Sciatic nerve (tissue), 2 donors: ENCODE measurements at places on chromosomes 7 and 10. TPM values are rescaled to one million over a fixed set of nuclear protein-coding genes. Genes with fewer than 3 reads are reported as not detected.
A peak's percentile ranks its signal among the peaks of the same experiment; 100 is the strongest.

- DNase-seq: no peak
Measured at GRCh38 chr7:128164955-128165670, 76.0 kb upstream of the LEP start.

- no peak for DNase-seq
Measured at GRCh38 chr10:3866332-3866731, 81.3 kb upstream of the KLF6 start.

GRCh38 chr7:91007371-91007770, 256.9 kb upstream of the FZD1 start:
- DNase-seq: no peak

- no peak for DNase-seq
Measured at GRCh38 chr10:67837541-67838314, at the start of gene DNAJC12. DNAJC12 (minus strand) TSS chr10:67838188; CDS start chr10:67838011, 177 bp downstream.

- DNase-seq: no peak
Measured at GRCh38 chr10:47257396-47258120, 42.4 kb upstream of the GDF10 start.

DNA sequence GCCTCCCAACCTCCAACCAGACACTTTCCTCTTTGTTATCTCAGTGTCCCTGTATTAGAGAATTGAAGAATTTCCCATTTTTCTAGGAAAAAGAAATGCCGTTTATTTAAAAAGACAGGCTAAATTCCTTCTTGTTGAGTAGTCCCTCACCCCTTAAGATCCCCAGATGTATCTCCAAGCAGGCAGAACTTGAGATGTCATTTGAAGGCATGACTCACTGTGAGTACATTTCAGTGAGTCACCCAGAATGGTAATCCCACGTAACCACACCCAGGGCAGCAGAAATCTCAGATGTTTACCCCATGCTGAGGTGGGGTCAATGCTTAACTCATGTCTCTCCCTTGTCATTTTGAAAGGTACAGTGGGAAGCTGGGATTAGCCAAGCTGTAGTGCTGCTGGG, 4.4 kb downstream of the ZNF655 start:
- no peak for DNase-seq

GRCh38 chr10:110664483-110665420, 20.6 kb downstream of the RBM20 start:
- DNase-seq: no peak

The LEP gene
- total RNA-seq: 7.2 TPM

DNA sequence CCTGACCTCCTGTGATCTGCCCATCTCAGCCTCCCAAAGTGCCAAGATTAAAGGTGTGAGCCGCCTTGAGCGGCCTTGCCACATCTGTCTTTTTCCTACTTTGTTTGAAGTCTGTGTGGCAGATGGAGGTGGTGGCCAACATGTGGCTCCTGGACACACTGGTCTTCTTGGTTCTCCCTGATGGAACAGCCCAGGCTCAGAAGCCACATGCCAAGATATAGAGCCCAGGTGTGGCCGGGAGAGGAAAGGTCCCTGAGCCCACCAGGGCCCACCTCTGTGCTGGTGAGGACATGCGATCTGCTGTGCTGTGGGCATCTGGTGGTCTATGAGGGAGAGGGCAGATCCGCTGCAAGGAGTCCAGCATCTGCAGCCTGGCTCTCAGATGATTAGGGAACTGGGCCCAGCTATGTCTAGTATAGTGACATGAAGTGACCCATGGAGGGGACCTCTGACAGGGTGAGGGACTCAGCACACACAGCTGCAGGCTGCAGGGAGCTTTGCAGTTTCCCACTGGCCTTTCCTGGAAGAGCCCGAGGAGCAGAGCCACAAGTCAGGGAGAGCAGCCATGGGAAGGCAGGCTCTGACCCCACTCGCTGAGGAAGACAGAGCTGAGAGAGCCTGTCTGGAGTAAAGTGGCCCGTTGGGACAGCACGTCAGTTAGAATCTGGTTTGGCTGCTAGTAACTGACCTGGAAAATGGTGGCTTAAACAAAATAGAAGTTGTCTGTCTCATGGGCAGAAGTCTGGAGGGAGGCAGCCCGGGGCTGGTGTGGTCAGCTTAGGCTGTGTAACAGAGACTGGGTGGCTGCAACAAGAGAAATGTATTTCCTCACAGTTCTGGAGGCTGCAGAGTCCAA, 25.9 kb downstream of the ADCY1 start:
- peak; percentile 45 for DNase-seq

DNA sequence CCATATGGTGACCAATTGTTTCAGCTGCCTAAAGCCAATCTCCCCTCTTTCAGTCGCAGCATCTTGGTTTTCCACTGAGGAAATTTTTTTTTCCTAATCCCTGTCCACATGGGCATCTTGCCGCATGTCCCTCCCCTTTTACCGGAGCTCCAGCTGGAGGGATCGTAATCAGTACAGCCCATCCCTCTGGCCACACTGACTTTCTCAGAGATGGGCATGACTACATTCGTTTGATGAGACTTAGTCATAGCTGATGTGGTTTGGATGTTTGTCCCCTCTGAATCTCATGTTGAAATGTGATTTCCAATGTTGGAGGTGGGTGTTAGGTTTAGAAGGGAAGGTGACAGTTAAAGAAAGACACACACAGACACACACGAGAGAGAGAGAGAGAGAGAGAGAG, 186.8 kb upstream of the CXCL12 start:
- no peak for DNase-seq

The GNAT3 gene
- total RNA-seq: not detected

- no peak for DNase-seq
Measured at GRCh38 chr7:35792873-35793489, 7.9 kb upstream of the SEPTIN7 start.

DNA sequence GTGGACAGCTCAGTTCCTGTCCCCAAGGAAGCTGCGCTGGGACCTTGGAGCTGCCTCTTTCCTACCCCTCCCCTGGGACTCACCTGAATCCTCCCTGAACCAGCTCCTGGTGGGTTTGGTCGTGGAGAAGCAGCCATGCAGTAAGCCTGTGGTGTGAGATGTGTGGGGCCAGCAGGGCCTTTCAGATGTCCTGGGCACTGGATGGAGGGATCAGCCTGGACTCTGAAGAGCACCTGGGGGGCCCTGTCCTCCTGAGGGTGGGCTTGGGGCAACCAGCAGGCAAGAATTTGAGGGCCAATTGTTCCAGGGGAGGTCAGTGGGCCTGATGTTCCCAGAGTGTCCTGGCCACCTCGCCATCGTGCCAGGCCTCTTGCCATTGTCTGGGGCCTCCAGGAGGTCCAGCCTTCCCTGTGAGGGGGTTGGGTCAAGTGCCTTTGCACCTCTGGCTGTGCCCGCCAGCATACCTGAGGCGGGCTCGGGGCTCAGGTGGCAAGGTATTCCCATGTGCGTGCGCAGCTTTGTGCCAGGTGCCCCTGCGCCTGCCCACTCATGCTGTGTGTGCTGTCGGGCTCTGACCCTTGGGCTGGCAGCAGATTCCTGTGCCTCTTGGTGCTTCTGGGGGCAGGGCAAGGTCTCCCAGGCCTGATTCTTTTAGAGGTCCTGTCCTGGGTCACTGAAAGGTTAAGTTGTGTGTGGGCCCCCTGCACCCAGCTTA, 7.3 kb downstream of the TRIM8 start:
- no peak for DNase-seq

The GPR146 gene
- total RNA-seq: 50.5 TPM

DNA sequence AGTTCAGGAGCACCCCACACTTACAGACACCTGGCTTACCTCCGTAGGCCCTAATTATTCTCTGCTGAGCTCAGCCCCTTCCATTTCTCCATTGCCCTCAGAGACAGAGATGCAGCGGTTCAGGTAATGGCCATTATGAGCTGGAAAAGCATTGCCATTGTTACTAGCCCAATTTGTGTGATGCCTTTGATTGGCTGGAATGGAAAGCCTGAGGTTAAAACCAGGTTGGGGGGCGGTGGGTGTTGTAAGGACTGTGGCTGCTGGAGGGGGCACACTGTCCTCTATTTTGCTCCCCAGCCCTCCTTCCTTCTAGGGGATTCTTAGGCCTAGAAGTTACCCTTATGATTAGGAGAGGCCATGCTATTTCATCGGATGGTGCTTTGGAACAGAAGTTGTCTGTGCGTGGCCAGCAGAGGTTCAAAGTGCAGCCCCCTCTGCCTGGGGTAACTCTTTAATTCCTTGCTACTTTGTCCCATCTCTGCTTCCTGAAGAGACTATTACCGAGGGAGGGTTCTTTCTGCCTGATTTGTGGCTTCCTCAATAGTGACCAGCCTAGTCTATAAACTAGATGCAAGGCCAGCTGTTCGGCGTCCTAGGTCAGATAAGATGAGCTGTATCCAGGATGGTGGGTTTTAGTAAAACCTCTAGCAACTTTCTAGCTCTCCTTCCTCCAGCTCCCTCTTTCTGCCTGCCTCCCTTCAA, 14.2 kb upstream of the ACSL5 start:
- no peak for DNase-seq

DNA sequence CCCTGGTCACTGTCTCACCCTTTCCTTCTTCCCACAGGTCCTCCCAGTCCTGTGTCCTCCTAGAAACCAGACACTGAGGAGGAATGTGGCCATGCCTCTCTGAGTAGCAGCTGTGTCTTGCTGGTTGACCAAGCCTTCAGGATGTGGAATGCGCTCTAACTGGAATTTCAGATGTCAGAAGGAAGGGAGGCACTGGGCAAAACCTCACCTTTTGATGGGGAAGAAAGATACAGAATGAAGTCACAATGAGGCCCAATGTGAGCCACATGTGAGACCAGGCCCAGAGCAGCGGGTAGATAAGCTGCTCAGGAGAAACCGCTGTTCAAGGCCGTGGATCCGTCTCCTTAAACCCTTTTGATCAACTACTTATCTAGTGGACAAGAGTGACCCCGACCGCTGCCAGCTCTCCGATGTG, 54.8 kb upstream of the ECHDC3 start:
- DNase-seq: no peak

- no peak for DNase-seq
Measured at GRCh38 chr10:86522510-86522855, 891 bp upstream of the WAPL start.

The AKR1C8 gene
- 0.94 TPM for total RNA-seq

The TUBGCP2 gene
- 55.9 TPM for total RNA-seq

DNA sequence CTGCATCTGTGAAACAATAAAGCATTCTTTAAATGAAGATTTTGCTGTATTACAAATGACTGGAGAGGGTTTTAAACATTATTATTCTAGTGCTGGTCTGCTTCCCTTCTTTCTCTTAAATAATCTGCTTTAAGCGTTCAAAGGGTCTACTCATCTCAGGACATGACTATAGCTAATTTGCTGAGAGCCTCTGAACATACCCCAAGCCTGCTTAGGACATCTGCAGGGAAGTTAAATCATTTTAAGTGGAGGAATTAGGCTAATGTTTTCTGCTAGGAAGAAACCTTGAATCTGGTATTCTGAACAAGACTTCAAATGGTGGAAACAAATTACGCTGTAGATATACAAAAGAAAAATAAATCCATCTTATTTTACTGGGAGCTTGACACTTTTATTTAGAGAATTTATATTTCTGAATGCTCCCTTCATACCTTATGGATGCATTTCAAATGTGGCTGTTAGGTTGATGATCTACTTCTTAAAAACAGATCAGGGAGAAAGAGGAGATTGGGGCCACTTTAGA, 124.4 kb upstream of the ITGB1 start:
- no peak for DNase-seq

- DNase-seq: no peak
Measured at GRCh38 chr7:112512451-112513210, 31.8 kb downstream of the LSMEM1 start.

The ZC3HAV1L gene
- 19.7 TPM for total RNA-seq

DNA sequence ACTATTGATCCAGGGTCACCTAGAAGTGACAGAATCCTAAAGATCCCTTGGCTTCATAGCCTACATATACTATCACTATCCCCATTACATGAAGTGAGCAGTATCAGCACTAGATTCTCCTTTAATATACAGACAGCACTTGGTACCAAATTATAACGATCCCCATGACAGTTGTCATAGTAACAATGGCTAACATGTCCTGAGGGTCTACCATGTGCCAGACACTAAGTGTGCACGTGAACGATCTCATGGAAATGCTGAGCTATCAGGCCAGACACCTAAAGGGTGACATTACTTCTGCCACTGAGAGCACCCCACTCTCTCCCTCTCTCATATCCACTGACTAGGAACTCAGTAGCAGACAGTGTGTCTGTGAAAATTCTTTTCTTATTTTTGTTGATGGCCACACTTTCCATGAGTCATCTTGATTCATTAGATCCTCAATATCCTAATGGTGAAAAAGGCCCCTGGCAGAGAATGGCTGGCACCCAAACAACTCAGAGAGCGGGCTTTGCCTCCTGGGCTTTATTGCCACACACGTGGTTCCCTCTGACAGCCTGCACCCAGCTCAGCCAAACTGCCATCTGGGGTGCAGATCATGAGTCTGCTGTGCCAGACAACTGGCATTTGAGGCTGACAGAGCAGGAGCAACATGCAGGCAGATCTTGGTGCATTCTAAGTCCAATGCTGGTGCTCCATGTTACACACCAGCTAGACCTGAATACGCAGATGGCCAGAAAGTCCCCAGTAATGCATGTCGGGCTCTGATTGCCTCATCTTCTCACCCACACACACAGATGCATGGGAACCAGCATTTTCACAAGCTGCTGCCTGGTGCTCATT, 176.3 kb downstream of the DGKI start:
- no peak for DNase-seq

DNA sequence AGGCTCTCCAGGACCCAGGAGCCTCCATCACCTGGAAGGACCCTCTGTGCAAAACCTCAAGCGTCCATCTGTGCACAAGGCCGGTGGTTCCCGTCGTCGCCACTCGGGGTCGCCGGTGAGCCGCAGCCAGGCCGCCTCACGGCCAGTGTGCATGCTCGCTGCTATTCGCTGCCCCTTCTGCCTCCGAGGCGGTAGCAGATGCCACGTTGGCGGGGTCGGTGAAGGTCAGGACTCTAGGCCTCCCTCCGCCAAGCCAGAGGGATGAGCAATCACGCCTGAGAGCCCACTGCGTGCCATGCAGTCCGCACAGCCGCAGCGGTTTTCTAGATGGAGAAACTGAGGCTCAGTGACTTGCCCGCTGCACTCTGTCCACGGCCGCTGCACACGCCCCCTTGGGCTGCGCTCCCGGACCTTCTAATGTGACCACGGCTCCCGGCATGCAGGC, 5.7 kb downstream of the UPK3B start:
- no peak for DNase-seq

The ZNF727 gene
- total RNA-seq: 6.8 TPM

The TMEM213 gene
- not detected for total RNA-seq

DNA sequence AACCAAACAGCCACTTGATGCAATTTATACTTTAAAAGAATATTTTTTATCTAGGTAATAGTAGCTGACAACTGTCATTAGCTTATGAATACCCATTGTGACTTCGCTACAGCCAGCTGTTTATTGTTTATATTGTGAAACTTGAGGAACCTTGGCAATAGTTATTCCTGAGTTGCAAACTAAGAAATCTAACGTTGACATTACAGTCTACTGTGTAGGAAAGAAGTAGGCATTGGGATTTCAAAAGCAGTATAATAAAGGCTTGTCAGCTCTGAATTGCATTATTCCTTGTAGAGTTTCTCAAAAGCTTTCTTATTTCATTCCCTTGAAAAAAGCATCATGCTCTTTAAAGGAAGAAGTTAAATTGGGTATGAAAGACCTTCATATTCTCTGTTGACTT, 42.7 kb upstream of the OIT3 start:
- DNase-seq: no peak

The MAT1A gene
- total RNA-seq: not detected

- DNase-seq: no peak
Measured at GRCh38 chr10:31401287-31401686, 82.3 kb downstream of the ZEB1 start.

The FBXW4 gene
- 87.2 TPM for total RNA-seq
